Fibroblast of pulmonary artery (primary cell): ENCODE measurements at places on chromosomes 1 and 21.

DNA sequence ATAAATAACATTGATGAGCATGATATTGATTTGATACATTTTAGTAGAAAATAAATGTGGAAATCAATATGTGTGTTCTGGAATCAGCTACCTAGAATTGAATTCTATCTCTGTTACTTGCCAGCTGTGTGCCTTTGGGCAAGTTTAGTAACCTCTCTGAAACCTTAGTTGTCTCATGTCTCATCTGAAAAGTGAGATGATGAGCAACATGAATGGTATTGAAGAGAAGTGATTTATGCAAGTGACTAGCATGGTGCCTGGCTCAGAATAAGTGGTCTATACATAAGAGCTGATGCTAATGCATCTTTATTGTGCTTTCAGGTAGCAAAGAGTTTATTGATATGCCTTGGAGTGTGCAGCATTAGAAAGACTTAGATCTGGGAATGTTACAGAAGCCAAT is 383.3 kb downstream of the PRDM2 start:
- DNase-seq: no peak

- no peak for DNase-seq
Measured at GRCh38 chr1:173268786-173269277, 61.7 kb upstream of the TNFSF4 start.

- DNase-seq: no peak
Measured at GRCh38 chr1:87215592-87215991, 113.1 kb upstream of the LMO4 start.

DNA sequence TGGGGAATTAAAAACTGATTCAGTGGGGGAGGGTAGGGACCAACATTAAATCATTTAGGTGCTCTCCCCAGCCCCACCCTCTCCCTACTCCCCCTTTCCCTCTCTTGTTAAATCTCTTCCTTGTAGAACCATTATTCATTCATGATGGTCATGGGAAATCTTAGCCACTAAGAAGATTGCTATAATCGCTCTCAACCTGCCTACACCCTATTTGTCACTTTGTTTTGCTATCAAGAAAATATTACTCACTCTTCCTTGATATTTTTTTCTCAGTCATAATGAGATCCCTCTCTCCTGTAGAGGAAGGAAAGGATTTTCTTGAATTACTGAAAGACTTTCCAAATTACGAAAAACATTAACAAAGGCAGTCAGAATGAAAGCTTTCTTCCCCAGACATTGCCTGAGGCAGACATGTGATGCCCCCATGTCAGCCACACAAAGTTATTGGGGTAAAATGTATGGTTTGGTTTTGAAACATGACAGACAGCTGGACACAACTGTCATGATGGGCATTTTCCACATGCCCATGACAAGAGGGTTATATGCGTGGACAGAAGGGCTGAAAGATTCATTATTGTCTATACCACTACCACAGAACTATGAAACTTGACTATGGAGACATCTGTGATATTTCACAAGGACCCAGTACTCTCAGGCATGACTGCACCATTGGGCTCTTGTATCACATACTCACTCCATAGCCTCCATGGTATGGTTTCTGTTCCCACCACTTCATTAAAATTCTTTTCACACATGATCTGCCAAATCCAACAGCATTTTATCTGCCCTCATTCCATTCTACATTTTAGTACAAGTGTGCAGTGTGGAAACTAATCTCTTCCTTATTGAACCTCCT is 420.1 kb downstream of the DISC1 start:
- DNase-seq: no peak

- DNase-seq: no peak
Measured at GRCh38 chr1:187310038-187310631, 481.4 kb downstream of the PLA2G4A start.

DNA sequence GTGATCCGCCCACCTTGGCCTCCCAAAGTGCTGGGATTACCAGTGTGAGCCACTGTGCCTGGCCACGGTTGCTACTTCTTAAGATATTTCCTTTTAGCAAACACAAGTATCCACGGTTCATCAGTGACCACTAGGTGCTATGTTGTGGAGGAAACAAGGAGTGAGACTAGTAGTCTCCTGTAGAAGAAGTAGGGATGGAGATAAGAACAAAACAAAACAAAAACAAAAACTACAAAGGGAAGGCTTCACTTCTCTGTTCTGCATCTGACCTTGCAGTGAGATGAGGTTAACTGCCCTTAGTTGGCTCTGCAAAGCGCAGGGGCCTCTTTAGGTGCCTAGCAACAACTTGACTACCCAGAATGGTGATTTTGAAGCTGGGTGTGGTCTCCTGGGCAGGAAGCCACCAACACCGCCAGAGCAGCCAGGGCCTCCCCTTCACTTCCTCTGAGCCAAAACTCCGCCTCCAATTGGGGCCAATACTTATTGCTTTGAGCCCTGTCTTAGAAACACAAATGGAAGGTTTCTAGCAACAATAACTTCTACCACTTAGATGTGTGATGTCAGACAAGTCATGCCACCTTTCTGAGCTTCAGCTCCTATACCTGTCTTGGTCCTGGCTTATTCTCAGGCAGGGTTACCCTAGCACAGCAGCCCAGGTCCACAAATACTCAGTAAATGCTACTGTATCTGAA is 12.8 kb upstream of the CDC42 start:
- DNase-seq: peak; percentile 80

DNA sequence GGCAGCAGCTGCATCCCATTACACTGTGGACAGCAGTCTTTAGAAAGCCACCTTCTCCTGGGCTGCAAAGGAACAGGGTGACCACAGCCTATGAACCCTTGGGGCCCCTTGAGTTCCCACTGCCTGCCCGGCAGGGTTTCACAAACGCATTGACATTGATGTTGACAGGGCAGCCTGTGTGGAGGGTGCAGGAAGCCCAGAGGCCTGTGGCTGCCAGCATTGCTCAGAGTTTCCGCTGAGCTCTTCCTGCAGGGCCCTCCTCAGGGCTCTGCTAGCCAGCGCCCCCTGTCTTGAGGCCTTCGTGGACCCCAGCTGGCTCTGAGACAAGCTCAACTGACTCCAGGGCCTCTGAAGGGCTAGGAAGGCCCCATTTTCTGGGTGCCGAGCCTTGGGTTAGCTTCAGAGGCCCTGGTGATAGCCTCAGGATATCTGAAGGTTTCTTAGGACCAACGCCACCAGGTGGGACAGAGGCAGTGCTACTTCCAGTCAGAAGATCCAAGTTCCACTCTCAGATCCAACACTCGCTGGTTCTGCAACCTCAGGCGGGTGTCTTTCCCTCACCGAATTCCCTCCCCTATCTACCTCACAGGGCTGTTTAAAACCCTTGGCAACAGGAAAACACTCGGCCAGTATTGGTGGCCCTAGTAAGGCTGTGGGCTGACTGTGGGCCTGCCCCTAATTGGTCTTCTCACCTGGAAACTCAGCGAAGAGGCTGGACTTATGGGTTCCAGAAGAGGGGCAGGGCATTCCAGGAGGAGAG is 27.2 kb upstream of the EPS8L3 start:
- DNase-seq: peak; percentile 84

- DNase-seq: no peak
Measured at GRCh38 chr1:54848134-54848948, 38.7 kb downstream of the DHCR24 start.

DNA sequence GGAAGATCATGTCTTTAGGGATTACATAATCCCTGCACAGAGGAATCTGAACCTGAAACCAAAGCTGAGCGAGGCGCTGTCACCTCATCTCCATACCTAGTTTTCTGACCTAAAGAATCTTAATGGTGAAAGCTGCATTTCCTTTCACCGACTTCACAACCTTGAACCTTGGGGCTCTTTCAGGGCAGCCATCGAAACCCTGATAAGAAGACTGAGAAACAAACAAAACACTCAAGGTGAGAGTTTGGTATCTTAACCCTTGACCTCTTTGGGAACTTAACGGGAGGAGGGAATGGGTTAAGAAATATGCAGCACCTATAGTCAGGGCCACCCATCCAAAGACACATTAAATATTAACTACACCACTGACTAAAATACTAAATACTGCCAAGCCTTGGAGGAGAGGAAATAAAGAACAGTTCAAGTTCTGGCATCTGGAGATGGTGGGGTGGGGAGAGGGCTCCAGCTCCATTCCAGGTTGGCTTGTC is 2.0 kb downstream of the C1orf116 start:
- no peak for DNase-seq

GRCh38 chr1:72117621-72118020 is 164.7 kb downstream of the NEGR1 start:
- DNase-seq: no peak

- peak; percentile 60 for DNase-seq
Measured at GRCh38 chr1:38858833-38859560, 575 bp downstream of the RRAGC start.

DNA sequence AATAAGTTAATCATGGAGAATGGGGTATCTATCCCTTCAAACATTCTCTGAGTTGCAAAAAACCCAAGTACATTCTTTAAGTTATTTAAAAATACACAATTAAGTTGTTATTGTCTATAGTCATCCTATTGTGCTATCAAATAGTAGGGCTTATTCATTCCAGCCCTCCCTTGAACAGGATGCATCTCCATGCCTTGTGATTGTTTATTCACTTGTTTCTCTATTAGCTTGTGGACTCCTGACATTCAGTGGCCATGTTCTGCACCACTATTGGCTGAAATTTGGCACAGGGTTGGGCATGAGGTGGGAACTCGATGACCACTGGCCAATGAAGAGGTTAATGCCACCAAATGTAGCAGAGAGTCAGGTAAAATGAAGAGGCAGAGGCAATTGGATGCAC is 272.8 kb downstream of the TNR start:
- no peak for DNase-seq

DNA sequence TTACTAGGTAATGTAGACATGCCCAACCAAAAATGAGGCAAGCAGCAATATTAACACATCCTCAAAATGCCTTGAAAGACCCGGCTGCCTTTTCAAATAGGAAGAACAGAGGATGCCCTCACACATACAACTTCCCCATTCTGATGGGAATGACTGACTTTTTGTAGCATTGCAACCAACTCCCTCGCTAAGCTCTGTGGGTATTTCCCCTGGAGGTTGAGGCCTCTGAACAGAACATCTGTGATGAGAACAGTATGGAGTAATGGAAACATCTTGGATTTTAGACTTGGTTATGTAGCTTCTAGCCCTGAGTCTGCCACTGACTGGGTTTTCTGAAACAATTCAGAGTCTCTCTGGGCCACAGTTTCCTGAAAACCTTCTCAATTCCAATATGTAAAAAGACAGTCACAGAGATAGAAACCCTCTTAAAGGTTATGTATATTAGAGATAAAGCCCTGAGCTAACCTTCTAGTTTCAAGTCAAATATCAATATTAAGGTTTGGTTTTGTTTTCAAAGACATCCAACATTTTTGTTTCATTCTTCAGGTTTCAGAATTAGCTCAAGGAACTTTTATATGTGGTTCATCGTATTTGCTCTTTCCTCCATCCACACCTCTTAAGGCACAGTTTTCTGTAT is 311.5 kb downstream of the SETD4 start:
- no peak for DNase-seq

- DNase-seq: no peak
Measured at GRCh38 chr1:246434335-246434734, 72.7 kb downstream of the SMYD3 start.

GRCh38 chr1:5980314-5981008 is 11.8 kb downstream of the NPHP4 start:
- DNase-seq: peak; percentile 65

DNA sequence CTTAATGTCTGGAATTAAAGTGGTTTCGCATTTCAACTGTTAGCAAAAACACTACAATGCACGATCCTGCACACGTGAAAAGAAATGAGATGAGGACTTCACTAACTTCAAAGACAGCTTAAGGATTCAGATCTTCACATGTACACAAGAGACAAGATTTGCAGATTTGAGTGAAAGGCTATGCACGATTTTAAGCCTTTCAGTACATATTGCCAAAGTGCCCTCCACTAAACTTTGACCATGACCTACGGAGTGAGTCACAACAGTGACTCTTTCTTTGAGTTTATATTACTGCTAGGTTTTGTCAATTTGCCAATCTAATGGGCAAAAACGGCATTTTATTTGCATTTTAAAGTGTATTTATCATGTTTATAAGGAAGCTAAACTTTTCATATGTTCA is 41.2 kb upstream of the CR1L start:
- no peak for DNase-seq

GRCh38 chr21:32819694-32820093 is 48.1 kb upstream of the PAXBP1 start:
- DNase-seq: peak; percentile 94

DNA sequence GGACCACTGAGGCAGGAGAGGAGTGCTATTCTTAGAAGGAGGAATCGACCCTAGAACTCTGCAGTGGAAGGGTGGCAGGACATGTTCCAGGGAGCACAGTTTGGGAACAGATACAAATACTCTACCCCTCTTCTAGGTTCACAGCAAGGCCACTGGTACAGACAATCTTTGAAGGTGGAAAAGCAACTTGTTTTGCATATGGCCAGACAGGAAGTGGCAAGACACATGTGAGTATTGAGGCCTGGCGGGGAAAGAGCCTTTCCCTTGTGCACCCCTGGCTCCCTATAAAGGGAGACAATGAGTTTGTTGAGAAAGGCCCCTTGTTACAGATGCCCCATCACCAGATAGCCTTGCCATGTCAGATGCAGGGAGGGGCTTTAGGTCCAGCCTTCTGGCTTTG is 17.8 kb downstream of the KIF2C start:
- DNase-seq: no peak

- DNase-seq: no peak
Measured at GRCh38 chr1:228783418-228784040, 48.2 kb downstream of the RHOU start.

DNA sequence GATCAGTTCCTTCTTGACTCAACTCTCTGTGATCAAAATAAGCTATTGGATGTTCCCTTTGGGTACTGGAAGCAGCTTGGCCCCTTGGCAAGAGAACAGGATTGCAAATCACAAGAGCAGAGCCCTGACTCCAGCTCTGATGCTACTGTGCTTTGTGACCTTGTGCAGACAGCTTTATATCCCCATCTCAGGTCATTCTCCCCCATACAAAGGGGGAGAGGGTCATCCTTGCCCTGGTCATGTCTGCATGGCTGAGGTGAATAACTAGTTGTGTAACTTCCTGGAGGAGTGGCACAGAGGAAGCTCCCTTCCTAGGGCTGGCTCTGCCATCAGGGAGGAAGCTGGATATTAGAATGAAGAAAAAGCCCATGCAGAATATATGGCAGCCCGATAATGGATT is 142.9 kb downstream of the DHRS3 start:
- DNase-seq: no peak

- peak; percentile 82 for DNase-seq
Measured at GRCh38 chr1:43207229-43207853, 35.2 kb downstream of the CFAP57 start.
